ENCODE measurements at places on chromosomes 5 and 9. TPM values are rescaled to one million over a fixed set of nuclear protein-coding genes. Genes with fewer than 3 reads are reported as not detected.
A peak's percentile ranks its signal among the peaks of the same experiment; 100 is the strongest.

GRCh38 chr5:10528056-10528816 lies 35.6 kb upstream of the ANKRD33B start:
- no peak for DNase-seq

- DNase-seq: peak; percentile 20
Measured at GRCh38 chr5:139825690-139826089, 30.1 kb downstream of the PSD2 start.

The TMEM174 gene
- not detected for total RNA-seq

DNA sequence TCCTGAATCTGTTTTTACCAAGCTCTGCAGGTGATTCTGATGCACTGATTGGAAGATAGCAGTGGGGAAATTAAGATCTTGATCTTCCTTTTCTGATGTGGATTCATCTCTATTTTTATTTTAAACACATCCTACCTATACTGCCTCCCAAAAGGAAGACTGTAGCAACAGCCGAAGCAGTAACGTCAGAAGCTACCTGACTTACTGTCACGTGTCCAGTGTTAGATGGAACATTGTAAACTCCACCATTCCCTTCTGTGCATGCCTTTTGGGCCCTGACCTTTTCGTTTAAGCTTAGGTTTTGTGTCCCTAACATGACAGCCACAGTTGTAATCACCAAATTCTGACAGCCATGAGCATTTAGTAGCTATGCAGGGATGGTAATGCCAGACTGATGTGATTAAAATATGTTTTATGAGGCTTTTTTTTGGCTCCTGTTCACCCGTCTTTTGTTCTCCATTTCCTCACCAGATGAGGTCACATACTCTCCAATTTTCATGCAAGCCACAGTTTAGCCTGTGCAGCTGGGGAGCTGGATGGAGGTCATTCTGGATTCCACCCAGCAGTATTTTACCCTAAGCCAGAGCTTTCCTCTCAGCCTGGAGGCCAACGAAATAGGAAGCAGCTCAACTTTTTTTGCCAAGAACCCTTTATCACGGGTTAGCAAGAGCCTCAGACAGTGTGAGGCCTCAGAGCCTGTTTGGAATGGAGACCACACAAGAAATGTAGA lies 15.6 kb upstream of the FOXD1 start:
- no peak for DNase-seq

DNA sequence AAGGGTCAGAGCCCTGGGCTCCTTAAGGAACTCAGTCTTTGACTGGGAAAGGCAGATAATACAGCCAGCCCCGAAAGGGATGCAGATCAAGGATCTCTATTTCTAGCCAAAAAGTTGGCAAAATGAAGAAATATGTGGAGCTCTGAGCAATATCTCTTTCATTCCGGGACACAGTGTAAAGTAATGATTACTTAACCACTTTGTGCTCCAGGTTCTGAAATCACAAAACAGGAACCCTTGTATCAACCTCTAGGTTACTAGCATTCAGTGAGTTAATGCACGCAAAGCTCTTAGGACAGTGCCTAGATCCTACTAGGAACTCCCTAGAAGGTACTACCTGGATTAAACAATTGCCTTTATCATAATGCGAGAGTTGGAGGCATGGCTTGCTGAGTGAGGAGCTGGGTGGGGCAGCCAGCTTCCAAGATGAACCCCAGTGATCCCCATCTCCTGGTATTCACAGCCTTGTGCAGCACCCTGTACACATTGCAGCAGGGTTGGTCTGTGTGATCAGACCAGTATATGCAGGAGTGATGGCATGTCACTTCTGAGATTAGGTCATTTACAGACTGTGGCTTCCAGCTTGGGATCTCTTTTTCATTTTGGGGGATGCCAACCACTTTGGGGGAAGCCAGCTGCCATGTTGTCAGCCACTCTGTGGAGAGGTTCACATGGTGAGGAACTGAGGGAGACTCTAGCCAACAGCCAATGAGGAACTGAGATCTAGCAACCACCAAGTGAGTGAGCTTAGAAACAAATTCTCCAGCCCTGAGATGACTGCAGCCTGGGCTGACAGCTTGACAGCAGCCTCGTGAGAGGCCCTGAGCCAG lies 103.1 kb upstream of the SLC44A1 start:
- no peak for DNase-seq

GRCh38 chr5:152262667-152263066 lies 142.4 kb downstream of the NMUR2 start:
- DNase-seq: no peak

The OGN gene
- not detected for total RNA-seq

The MLANA gene
- total RNA-seq: not detected

DNA sequence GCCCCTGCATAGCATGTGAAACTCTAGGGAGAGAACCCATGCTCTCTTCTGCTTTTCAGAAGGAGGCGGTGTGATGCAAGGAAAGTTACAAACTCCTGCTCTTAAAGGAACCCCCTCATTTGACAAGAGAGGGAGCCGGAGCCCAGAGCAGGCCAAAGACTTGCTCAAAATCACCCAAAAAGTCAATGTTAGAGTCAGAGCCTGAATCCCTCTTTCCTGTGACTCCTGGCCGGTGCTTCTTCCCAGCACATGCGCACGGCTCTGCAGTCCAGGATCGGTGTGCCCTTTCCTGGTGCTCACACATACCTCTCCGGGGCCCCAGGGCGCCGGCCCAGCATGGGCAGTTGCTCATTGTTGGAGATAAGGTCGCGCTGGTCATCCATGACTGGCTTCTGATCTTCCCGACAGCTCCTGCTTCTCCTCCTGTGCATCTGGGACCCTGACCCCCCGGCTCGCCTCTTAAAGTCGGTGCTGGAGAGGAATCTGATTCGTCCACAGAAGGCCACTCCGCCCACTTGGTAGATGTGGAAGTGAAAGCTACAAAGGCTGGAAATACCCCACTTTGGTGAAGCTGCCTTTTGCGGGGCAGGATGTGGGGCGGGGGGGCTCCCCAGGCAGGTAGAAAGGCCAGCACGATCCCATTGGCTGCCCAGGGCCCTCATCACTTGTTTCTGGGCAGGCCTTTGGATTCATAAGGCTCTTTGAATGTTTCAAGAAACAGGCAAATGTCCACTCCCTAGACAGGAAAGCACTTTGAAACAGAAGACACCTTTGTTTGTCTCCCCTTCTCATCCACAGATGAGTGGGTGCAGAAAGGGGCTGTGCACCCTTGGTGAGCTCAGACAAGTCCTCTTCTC lies at the start of gene CD74:
Gene CD74 (minus strand): TSS at position 592 of the 857 bp plus-strand sequence. CDS start 161 bp downstream, at position 431.
- DNase-seq: peak; percentile 86

GRCh38 chr5:76404223-76405211 lies 1.4 kb downstream of the IQGAP2 start:
- DNase-seq: peak; percentile 85
